SJCRH30 (cell line): ENCODE measurements at places on chromosomes 5 and 9.

GRCh38 chr9:27041746-27042145 lies 36.3 kb upstream of the LRRC19 start:
- no peak for DNase-seq

DNA sequence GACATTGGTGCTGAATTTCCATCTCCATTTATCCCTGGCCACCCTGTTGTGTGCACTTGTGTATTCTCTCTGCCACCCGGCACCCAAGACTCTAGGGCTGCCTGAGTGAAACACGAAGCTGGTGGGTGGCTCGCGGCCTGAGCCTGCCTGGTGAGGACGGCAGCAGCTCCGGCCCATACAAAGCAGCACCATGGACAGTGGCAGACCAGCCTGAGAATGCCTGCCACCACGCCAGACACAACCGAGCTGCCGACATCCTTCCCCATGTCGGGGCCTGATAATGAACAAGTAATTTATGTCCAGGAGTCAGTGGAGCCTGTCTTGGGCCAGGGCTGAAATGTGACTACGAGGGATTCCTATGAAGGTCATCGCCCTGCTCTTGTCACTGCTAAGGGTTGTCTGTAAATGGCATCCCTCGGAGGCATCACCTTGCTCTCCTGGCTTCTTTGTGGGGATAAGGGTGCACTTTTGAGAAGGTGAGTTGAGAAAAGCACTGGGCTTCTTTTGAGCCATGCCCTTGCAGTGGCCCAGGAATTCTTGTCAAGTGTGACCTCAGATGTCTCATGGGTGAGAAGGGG lies 175.7 kb downstream of the MELK start:
- DNase-seq, result peak; percentile 68

DNA sequence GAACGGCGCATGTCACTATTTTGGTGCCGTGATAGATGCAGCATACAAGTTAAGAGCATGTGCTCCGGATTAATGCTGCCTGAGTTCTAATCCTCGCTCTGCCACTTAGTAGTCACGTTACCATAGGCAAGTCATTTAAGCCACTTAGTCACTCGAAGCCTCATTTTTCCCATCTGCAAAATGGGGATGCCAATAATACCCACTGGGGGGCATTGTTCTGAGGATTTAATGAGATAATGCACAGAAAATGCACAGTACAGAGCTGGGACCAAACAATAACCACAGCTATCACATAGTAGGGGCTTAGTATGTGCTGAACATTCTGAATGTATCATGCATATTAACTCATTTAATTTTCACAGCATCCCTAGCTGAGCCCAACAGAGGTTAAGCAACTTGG lies 9.1 kb downstream of the NIPAL4 start:
- no peak for DNase-seq

GRCh38 chr5:91925249-91925648 lies 542.1 kb upstream of the ARRDC3 start:
- no peak for DNase-seq

GRCh38 chr9:21965401-21965951 lies 28.7 kb downstream of the CDKN2A start:
- no peak for DNase-seq

GRCh38 chr9:90287567-90288274 lies 354.9 kb downstream of the DIRAS2 start:
- no peak for DNase-seq

DNA sequence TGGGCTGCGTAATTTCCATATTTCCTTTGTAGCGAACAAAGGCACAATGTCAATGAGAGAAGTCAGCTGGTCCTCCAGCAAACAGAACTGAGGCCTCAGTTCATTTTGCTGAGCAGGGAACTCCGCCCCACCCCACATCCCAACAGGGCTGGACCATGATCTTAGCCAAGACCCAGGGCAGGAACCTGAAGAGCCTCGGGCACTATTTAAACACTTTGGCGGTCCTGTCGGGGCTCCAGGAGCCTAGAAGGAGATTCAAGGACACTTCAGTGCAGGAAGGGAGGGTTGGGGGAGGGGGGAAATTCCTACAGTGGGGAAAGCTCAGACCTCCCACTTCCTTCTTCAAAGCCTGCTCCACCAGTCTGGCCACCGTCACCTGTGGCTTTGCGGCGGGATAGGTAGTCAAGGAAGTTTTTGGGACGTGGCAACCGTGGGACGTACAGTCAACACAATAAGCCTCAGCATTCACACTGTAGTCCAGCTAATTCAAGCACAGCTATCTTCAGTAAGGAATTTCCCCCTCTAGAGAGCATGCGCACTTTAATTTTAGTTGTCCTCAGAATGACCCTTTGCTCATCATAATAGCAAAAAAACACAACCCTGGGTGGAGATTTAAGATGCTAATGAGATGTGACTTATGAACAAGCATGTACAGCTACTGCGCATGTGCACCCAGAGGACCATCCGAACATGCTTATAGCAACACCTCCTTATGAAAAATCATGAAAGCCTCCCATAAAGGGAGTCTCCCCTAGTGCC lies 30.9 kb downstream of the S1PR3 start:
- no peak for DNase-seq

DNA sequence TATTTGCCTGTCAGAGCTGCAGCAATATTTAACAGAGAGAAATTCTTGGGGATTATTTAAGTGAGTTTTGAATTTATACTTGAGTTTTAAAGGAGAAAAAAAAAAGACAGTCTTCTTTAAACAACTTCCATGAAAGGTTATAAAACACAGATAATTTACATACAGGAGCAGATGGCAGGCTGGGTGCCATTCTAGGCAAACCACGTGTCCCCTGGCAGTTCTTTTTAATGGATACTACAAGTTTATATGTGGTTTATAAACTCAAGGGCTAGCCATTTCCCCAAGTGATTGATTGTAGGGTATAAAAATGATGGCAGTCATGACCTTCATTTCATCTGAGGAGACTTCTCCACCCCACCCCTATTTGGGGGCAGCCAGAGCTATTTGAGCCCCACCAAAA lies 166.6 kb downstream of the FSTL4 start:
- DNase-seq, result no peak

GRCh38 chr9:108149326-108149725 lies 659.8 kb upstream of the KLF4 start:
- DNase-seq, result no peak

- DNase-seq, result no peak
Measured at GRCh38 chr5:169804861-169805260, 167.8 kb downstream of the DOCK2 start.

DNA sequence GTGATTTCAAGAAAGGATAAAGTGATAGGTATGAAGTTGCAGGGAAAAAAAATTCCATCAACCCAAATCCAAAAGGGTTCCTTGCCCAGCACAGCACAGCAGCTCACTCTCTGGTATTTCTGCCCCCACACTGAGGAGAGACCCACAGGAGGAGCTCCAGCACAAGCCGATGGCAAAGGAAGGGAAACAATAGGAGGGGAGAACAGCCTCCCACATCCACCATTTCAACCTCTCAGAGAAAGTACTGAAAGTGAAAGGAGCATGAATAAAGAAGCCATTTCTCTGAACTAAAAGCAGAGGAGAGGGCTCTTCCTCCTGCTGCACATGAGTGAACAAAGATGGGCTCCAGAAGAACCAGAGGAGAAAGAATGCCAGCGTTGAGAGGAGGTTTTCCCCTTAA lies 54.9 kb upstream of the ZSWIM6 start:
- DNase-seq, result peak; percentile 29

DNA sequence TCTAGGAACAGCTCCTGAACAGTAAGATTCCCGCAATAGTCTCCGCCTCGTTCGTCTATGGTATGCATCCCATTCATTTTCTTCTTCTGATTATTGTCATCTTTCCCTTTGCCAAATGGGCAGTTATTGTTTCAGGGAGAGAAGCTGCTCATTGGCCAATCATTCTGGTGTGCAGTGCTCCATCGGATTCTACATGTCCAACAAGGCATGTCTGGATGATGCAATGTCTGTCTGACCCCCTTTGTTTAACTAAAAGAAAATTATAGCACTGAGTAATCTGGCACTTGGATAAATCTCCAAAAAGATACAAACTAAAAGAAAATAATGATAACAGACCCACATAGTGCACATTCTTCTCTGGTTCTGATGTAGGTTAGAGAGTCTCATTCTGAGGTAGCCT lies 515.6 kb upstream of the DMAC1 start:
- no peak for DNase-seq

DNA sequence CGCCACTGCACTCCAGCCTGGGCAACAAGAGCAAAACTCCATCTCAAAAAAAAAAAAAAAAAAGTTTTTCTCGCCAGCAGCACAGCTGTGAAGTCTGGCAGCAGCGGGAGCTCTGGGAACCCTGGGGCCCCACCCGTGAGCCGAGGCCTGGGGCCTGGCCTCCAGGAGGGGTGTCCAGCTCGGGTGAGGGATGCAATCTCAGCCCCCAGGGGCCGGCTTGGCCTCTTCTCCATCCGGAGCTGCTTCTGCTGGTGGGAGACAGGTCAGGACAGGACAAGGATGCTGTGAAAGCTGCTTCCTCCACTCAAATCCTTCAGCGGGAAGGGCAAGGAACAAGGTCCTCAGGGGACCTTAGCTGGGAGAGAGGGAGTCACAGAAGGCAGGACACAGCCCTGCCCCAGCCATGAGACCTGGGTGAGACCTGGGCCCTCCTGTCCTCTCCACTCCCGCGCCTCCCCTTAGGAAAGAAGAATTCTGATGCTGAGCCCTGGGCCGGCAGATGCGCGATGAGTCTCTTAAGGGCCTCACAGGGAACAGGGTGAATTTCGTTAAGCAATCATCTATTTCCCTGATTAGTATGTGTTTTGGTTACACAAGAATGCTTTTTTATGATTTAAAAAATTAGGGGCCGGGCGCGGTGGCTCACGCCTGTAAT lies 30.6 kb downstream of the PLPP7 start:
- peak; percentile 76 for DNase-seq

DNA sequence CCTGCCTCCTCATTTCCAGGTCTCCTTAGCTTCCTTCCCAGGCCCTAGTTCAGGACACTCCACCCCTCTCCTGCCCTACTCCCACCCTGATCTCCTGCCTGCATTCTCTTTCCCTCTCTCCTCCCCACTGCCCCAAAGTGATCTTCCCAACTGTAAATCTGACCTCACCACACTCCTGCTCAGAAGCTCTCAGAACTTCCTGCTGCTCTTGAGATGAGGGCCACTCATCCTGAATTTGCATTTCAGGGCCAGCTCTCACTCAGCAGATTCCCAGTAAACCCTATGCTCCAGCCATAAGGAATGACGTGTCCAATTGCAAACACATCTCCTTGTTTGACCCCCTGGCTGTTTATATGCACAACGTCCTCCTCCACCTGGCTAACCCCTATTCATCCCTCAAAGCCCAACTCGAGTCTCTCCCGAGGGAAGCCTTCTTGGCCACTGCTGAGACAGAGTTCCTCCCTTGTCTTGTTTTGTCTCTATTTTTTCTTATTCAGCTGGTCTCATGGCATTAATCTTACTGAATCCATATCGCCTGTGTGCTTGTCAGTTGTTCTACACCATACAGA lies 95.0 kb downstream of the NSG2 start:
- no peak for DNase-seq

GRCh38 chr9:76177931-76178330 lies 216.3 kb downstream of the RFK start:
- DNase-seq, result no peak

DNA sequence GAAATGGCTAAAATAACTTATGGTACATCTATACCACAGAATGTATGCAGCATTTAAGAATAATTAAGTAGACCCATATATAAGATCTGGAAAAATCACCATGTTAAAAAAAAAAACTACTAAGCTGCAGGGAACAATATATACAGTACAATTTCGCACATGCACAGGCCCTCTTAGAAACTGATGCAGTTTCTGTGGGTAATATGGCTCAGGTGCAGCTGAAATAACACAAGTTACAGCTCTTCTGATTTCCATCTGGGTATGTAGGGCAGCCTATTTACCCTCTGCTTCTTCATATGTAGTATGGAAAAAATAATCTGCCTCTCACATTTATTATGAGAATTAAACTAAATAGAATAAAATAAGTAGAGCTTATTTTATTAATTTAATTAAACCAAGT lies 82.9 kb downstream of the YIPF5 start:
- no peak for DNase-seq

- DNase-seq, result no peak
Measured at GRCh38 chr5:33563983-33564908, 123.5 kb downstream of the TARS1 start.

GRCh38 chr9:131423171-131423581 lies 29.3 kb downstream of the PRRC2B start:
- peak; percentile 66 for DNase-seq

DNA sequence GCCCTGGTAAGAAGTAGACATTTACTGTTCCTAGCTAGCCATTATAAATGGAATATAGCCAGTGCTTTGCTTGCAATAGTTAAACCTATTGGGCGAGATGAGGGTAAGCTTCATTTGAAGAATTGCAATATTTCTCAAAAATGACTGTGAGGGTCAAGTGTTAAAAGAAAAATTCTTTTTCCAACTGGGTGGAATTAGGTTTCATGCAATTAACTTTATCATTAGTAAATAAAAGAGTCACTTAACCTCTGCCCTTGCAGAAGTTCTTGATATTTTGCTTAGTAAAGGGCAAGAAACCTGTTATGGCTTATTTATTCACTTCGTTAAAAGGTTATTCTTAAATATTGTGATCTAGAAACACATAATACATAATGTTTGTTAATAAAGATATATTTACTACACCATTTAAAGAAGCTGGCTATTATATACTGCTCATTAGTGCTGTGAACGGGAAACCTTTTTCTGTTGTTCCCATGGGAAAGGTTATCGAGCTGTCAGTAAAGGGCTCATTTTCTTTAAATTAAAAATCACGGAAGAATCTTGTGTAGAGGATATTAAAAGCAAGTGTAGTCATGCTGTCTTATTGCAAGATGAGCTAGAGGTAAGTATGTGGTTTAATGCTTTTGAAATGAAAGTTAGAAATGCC lies 370.5 kb downstream of the CSNK1G3 start:
- DNase-seq, result no peak

DNA sequence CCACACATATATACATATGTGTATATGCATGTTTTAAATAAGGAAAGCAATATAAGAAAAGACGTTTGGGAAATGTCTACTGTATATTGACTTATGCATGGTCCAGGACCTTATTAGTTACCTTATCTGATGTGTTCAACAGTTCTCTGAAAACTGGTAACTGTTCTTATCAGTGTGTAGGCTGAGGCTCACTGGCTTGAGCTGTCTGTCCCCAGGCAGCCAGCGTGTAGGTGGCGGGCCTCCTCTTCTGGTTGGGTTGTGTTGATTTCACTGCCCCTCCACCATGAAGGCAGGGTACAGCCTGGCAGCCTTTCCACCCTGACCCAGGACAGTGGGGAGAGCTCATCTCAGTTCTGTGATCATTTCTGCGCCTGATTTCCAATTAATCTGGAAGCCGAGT lies 38.7 kb upstream of the SEMA4D start:
- DNase-seq, result no peak

DNA sequence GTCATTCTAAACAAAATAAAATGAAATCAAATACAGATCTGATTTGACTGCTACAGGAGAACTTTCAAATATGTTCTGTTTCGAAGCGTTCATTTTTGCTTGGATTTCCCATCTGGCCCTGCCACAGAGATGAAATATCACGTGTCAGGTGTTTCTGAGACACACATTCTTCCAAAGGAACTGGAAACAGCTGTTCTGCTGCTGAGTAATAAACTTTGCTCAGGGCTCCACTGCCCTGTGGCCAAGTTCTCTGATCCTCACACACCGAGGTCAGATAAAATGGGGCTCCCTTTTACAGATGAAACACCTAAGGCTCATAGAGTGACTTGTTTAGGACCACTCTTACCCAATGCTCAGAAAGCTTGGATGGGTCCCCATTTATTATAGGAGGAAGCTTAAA lies 42.5 kb downstream of the FRMPD1 start:
- DNase-seq, result peak; percentile 61
